ENCODE measurements at places on chromosomes 2 and 18.

- no peak for DNase-seq
Measured at GRCh38 chr2:39099870-39100728, 20.8 kb downstream of the SOS1 start.

DNA sequence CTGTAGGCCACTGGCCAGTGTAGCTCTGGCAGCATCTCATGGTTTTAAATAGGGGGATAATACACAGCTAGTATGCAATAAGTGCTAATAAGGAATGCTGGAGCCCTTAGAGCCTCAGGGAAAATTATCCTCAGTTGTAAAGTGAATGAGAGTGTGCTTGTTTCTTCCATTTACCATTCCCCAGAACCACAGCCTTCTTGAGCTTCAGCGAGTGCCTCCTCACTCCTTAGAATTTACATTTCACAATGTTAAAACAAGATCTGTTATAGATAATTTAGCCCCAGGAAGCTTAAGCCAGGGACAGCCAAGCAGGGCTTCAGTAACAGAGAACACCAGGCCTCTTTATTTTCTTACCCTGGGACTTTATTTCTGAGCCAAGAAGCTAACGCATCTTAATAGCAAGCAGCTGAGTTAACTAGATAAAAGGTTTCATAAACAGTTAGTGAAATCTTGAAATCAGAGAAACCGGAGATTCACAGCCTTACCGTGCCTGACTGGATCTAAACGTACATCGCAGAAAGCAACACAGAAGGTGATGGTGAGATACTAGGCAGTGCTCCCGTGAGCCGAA lies 535.2 kb downstream of the TDRD15 start:
- DNase-seq, result no peak

DNA sequence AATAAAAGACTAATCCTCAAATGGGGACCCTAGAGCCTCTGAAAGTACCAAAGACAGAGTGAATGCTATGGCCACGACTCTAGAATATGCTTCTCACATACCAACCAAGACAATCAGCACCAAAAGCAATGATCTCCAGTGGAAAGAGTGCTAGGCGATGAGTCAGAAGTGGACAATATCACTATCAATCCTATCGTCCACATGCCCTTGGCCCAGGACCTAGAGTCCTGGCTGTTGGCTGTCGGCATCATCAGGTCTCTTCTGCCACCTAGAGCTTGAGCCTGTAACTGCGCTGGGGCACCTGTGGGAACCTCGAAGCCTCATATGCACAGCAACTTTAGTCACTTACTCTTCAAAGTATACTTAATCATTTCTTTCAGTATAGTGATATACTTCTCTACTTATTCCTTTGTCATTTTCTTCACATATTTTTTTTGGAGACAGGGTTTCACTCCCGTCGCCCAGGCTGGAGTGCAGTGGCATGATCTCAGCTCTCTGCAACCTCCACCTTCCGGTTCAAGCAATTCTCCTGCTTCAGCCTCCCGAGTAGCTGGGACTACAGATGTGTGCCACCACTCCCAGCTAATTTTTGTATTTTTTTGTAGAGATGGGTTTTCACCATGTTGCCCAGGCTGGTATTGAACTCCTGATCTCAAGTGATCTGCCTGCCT lies 29.7 kb downstream of the NOL10 start:
- DNase-seq, result no peak

DNA sequence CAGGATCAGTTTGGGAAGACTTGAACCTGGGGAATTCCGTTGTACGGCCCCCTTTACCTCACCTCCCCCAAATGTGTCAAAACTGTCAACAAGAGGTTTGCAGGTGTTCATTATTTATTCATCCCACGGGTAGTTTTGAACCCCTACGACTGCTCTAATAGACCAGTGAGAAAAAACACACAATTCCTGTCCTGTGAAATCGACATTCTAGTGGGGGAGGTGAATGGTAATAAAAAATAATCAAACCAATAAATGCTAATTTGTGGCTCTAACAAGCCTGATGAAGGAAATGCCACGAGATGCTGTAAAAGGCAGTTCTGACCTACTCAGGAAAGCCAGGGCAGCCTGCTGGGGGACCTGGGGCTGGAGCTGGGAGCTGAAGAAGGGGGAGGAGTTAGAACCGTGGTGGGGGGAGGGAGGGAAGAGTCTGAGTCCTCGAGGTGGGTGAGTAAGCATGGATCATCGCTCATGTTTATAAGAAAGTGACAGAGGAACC lies 463 bp upstream of the DNAJB2 start:
- DNase-seq, result no peak

DNA sequence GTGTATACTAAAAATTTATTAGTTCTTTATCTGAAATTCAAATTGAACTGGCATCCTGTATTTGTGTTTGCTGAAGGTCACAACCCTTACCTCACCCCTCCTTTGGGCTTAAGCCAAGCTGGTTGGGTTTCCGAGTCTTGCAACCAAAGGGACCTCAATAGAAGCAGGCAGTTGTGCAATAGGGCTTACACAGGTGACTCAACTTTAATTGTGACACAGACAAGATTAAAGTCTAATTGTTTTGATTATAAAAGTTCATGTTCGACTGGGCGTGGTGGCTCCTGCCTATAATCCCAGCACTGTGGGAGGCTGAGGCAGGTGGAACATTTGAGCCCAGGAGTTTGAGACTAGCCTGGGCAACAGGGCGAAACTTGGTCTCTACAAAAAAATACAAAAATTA lies 71.5 kb downstream of the RAB31 start:
- DNase-seq, result no peak

DNA sequence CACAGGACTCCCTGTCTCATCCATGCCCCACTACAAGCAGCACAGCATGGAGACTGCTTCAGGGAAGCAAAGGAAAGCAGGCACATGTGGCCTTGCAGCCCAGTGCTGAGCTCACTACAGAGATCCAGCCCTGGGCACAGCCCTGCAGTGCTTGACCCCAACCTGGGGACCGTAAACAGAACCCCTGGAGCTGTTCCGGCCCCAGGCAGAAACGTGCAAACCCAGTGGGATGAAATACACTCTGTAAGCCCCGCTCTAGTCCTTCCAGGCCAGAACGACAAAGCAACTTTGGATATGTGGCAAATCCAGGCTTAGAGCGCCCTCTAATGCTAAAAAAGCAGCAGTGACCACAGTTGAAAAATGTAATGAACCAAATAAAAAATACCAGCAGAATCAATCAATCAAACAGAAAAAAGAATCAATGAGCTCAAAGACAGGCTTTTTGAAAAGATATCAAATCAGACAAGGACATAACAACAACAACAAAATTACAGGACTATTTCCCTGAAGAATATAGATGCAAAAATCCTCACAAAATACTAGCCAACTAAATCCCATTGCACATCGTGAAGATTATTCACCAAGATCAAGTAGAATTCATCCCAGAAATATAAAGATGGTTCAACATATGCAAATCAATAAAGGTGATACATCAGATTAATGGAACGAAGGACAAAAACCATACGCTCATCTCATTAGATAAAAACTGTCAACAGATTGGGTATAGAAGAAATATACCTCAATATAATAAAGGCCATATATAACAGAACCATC lies 45.6 kb downstream of the ZNF519 start:
- DNase-seq, result no peak

DNA sequence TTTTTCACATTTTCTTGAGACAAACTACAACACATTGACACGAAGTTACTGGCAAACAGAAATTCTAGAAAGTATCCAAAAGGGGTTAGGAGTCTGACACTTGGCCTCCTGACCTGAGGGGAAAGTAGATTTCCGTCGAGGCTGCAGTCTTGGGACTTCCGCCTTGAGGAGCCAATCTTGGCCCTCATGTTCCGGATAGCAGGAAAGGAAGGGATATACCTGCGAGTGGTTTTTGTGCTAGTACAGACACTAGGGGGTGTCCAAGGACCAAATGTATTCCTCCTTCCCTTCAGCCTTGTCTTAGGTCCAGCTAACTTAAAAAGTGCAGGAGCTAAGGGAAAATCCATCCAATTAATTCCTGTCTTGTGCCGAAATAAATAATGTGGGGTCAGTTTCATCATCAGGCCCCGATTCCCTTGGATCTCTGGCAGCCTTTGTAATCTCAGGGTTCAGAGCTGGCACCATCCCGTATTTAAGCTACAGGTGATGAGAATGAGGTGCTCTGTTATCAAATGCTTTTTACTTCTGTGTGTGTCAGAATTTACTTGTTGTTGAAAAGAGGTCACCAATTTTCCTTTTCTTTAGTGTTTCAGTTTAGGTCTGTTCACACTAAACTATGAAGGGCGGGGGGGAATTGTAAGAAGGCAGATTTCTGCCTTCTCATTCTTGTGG lies 330.2 kb upstream of the FANCL start:
- DNase-seq, result peak; percentile 4

DNA sequence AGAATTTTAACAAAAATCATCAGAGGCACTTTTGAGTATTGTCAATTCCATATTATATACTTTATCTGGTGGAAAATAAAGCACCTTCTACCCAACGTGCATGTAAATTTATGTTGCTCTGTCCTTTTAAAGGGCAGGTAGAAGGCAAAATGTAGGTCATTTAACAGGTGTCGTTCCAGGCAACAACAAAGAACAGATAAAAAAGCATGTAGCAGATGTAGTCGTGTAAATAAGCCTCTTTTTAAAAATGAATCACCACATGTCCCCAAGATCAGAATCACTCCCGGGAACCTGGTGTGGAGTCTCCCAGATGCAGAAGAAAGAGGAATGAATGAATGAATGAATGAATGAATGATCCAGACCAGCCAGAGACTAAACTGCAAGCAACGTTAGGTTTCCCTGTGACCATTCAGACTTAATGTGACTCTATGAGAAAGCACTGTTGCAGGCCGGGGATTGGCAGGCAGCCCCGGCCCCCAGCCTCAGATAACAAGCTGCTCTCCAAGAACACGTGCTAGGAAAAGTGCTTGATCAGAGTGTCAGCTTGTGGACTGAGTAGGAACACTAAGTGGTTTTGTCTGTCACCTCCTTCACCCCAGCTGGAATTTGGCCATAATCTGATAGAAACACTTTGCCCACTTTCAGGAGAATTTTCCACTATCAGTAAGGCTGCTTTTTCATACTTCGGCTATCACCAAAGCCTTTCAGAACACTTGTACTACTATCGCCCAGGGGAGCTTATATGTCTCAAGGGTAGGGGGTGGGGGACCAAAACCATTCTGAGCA lies 100.6 kb downstream of the CDK15 start:
- no peak for DNase-seq

- no peak for DNase-seq
Measured at GRCh38 chr2:54834721-54835120, 111.3 kb downstream of the EML6 start.

GRCh38 chr2:70516596-70516995 lies 37.0 kb downstream of the TGFA start:
- DNase-seq, result peak; percentile 41

DNA sequence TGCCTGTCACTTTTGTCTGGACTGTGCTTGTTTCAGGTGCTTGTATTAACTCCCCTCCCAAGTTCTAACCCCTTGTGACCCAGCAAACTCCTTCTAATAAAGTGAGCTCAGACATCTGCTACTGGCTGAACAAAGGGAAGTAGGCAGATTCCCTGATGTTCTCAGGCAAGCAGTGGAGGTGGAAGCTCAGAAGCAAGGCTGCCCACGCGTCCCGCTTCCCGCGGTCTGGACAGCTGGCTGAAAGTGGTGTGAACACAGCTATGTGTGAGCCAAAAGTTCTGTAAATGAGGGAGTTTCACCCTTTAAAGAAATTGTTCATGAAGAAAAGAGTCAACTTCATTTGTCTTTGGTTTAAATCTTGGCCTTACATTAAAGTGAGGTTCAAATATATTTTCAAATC lies 40.0 kb downstream of the NAPG start:
- DNase-seq, result no peak

- DNase-seq, result no peak
Measured at GRCh38 chr2:25035537-25036220, 6.2 kb upstream of the EFR3B start.

DNA sequence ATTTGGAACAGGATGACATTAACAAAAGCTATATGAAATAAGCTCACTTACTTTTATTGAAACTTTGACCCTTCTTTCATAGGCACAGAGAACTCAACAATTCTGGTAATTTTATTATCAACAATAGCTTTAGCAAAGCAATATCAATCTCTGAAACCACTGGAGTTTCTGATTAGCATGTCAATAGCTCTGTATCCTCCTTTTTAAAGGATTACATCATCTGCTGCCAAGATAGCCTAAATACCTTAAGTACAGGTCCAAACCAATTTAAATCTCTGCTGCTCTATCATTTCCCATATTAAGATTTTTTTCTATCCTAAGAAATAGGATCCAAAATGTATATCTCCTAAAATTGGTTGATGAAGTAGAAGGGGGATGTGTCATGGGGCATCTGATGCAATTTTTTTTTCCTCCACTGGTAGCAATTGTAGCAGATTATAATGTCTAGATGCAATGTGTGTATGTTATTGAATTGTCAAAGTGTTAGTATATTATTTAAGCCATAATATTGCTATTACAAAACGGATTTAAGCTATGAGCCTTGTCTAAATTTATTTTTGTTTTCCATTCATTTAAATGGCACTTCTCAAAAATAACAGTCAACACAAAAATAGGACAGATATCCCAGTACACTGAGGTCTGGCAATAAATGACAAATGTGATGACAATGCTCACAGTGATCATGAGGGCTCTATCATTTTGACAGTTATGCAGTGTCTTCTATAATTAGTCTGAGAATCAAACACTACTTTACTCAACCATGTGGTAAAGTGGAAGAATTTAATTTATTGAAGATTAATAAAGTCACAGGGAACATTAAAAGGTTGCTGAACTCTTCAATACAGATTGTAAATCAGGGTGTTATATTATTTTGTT lies 328.4 kb downstream of the CDH7 start:
- no peak for DNase-seq

- peak; percentile 60 for DNase-seq
Measured at GRCh38 chr2:10412380-10412779, 35.7 kb downstream of the ODC1 start.

DNA sequence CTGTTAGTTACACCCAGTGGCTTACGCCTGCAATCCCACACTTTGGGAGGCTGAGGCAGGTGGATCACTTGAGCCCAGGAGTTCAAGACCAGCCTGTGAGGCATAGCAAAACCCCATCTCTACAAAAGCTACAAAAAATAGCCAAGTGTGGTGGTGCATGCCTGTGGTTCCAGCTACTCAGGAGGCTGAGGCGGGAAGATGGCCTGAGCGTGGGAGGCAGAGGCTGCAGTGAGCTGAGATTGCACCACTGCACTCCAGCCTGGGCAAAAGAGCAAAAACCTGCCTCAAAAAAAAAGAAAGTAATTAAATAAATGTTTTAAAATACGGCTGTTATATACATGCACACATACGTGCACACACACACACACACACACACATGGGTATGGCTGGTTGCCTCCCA lies 194.8 kb downstream of the HDAC4 start:
- no peak for DNase-seq

- DNase-seq, result no peak
Measured at GRCh38 chr18:12293831-12294230, 14.2 kb upstream of the TUBB6 start.

GRCh38 chr18:79826966-79827365 lies 29.2 kb downstream of the KCNG2 start:
- DNase-seq, result no peak

All from GM19239 (cell line).